ENCODE measurements at places on chromosomes 7 and 10.

DNA sequence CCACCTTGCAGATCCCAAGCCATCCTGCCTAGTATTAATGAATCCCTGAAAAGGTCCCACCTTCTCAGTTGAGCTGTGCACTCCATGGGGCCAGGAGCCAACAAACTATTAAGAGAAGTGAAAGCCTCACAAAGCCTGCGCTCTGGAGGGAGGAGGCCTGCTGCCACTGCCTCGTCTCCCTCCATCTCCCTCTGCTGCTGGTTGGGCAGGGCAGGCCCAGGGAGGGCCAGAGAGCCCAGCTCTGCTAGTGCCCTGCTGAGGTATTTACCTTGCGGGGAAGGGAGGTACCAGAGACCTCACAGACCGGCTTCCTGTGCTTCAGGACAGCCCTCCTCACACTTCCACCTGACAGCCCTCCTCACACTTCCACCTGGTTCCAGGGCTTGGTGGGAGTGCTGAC, 171.5 kb downstream of the SH3PXD2A start:
- DNase-seq: no peak

- DNase-seq: no peak
Measured at GRCh38 chr10:11505639-11506038, 105.8 kb downstream of the USP6NL start.

DNA sequence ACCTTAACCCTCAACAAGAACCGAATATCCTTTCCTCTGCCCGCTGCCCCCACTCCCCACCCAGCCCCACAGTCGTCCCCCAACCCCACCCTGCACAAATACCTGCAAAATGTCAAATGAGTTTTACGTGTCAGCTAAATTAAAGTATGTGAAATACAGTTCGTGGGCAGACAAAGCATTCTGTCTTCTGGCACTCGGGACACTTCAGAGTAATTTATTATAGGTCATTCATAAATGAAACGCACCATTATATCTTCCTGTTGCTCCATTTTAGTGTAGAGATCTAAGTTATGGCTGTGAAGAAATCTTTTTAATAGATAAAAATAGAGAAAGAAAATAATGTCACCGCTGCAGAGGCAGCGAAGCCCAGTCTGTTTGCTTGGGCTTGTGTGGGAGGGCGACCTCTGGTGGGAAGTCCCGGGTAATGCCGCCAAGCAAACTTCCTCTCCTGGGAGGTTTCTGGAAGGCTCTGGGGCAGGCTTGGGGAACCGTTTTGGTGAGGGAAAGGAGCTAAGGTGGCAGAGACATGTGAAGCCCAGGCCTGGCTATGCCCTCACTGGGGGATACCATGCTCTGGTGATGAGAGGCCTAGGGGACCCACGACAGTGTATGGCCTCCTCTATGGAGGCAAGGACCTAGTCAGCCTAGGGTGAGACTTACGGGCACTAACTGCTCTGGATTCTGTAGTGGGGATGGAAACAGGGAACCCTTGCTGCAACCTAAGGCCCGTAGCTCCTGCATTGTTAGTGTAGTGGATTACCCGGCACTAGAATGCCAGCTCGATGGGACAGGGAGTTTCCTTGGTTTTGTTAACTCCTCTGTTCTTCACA, 604.9 kb downstream of the LRMDA start:
- DNase-seq: peak; percentile 15

DNA sequence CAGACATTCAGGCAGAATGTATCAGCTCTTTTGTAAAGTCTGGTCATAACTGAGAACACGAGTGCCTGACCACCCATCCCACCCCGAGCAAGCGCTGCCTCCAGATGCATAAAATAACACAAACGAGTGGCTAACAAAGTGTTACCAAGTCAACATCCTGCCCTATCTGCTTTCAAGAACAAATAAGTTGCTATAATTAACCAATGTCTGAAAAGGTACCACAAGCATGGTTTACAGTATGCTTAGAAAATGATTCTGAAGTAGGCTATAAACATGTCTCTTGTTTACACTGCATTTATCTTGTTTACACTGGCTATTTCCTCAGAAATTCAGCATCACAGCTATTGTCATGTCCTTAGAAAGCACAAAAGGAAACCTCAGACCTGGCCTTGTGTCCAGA, 49.5 kb downstream of the PIK3AP1 start:
- DNase-seq: no peak

DNA sequence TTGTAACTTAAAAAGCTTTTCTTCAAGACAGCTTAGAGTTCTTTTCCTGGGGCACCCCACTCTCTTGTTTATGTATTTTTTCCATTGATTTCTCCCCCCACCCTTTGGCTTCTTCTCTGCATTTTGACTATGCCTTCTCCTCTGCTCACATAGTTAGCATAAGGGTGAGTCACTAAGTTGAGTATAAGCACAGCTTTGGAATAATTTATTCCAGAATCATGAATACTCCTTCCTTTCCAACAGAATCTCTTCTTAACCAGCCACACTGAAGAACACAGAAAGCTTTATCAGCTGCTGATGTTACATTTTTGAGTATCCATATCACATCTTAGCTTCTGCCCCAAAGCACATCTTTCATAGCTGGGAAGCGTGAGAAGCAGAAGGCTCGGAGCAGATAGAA, 449.5 kb upstream of the MKI67 start:
- no peak for DNase-seq

GRCh38 chr10:131635564-131636015, 265.2 kb upstream of the PPP2R2D start:
- DNase-seq: peak; percentile 39

GRCh38 chr7:44415047-44415446, 75.4 kb downstream of the NUDCD3 start:
- DNase-seq: no peak

GRCh38 chr7:116222501-116222900, 12.2 kb downstream of the TES start:
- no peak for DNase-seq

- no peak for DNase-seq
Measured at GRCh38 chr10:22932626-22933370, 4.9 kb downstream of the ARMC3 start.

DNA sequence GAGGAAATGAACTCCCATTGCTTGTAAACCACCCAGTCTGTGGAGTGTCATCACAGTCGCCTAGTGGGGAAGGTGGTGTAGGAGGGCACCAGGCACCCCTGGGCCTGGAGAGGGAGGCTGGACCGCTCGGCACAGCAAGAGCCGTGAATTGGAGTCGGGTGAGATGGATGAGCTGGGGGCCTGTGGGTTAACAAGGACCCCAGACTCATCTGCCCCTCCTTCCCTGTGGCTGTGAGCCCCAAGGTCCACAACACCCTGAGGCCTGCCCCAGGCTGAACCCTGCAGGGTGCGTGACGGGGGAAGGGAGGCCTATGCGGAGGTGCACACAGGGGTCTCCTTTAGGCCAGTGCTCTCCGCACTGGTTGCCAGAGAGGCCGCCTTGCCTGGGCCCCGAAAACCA, 581.4 kb upstream of the FOXK1 start:
- DNase-seq: no peak

- DNase-seq: no peak
Measured at GRCh38 chr10:132882069-132882951, 60.1 kb downstream of the CFAP46 start.

GRCh38 chr7:128380483-128381106, 19.1 kb upstream of the PRRT4 start:
- no peak for DNase-seq

- no peak for DNase-seq
Measured at GRCh38 chr7:16651396-16652239, 5.6 kb downstream of the BZW2 start.

GRCh38 chr10:75375838-75376237, 25.7 kb downstream of the ZNF503 start:
- no peak for DNase-seq

DNA sequence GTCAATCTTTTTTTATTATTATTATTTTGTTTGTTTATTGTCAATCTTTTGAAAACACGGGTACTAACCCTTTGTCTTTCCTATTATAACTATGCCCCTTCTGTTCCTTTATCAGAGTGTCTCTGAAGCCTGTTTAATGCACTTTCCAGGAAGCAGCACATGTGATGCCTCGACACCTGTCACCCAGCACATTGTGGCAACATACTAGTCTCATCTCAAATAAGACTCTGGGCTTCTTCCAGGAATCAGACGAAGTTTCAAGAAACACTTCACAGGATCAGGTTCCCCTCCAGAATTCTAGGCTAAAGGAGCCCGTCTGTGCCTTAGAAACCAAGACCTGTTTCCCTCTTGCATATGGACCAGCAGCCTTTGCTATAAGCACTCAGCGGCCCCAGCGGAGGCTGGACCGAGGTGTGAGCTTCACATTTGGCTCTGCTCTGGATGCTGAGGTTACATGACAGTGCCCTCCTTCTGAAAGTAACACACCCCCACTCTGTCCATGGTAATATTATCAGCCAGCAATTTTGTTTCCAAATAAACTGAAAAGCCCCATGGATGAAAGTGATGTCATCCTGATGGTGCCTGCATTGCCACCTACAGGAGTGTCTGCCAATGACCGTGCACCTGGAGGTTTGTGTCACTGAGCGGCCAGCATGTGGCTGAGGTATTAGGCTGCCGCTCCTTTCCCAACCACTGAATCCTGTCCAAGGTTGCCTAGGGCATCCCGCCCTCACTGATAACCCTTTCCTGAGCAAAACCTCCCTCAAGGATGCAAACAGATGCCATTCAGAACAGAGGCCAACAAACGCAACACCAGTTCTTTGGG, 38.1 kb downstream of the MKI67 start:
- no peak for DNase-seq

GRCh38 chr7:122743211-122743610, 40.5 kb upstream of the RNF148 start:
- DNase-seq: no peak

DNA sequence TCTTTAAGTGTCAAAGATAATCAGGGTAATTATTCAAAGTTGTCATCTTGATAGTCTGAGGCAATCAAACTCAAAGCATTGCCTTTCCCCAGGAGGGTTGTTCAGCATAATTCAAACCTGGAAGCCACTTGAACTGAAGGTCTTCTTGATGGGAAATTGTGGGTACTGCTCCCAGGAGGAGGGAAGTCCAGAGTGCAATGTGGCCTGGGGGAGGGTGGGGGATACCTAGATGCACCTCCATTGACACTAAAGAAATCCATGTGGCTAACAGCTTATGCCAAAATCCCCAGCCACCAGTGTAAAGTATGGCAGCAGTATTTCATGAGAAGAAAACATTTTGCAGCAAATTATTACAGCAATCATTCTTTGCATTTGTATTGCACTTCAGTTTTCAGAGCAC, 114.9 kb downstream of the STRA8 start:
- no peak for DNase-seq

- DNase-seq: no peak
Measured at GRCh38 chr10:18479502-18479901, 171.9 kb downstream of the NSUN6 start.

- DNase-seq: no peak
Measured at GRCh38 chr7:50564171-50564570, 1.0 kb downstream of the DDC start.

- DNase-seq: no peak
Measured at GRCh38 chr7:75953931-75954330, 39.0 kb downstream of the POR start.

GRCh38 chr7:54864663-54865062, 105.7 kb upstream of the SEC61G start:
- no peak for DNase-seq

DNA sequence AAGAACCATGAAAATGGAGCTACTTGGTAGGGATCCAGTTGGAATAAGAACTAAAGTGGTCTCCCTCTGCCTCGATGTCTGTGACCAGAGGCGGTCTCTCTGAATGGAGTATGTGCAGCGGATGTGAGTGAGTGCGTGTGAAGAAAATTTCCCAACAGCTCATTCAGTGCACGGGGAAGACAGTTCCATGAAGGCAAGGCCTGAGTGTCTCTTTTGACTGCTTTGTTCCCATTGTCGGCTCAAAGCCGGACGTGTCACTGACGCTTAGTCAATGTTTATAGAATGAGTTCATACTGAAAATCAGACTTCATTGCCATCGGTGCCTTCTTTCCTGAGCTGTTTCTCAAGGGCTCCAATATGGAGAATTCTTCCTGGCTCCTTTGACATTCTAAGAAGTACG, 55.3 kb upstream of the GRB10 start:
- no peak for DNase-seq

DNA sequence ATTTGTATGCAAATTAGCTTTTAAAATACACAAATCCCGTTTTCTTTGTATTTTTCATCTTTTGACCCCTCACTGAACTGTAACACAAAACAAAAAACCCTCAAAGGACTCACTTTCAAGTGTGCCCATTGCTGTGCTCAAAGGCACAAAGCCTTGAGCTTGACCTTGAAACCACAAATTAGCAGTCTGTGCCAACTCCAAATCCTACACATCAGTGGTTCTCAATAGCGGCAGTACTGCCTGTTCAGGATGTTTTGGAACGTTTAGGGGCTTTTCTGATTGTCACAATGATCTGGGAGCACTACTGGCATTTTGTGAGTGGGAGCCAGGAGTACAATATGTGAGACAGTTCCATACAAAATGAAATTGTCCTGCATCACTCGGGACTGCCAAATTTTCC, 55.5 kb downstream of the KDM7A start:
- DNase-seq: no peak

- DNase-seq: peak; percentile 6
Measured at GRCh38 chr10:25725917-25726716, 207.9 kb upstream of the MYO3A start.

DNA sequence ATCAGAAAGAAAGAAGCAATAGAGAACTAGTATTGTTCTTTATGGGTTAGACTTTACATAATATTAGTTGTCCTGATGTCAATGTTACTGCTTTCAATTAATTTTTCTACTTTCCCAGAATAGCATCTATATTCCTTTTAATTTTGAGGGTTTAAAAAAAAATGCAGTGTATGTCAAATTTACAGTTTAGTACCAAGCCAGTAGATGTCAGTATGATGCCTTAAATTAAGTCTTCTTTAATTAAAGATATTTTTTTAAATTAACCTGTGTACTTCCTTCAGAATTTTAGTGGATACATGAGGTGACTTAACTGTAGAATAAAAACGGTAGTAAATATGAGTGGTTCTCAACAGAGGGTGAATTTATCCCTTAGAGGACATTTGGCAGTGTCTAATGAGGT, 35.2 kb upstream of the STOX1 start:
- no peak for DNase-seq

DNA sequence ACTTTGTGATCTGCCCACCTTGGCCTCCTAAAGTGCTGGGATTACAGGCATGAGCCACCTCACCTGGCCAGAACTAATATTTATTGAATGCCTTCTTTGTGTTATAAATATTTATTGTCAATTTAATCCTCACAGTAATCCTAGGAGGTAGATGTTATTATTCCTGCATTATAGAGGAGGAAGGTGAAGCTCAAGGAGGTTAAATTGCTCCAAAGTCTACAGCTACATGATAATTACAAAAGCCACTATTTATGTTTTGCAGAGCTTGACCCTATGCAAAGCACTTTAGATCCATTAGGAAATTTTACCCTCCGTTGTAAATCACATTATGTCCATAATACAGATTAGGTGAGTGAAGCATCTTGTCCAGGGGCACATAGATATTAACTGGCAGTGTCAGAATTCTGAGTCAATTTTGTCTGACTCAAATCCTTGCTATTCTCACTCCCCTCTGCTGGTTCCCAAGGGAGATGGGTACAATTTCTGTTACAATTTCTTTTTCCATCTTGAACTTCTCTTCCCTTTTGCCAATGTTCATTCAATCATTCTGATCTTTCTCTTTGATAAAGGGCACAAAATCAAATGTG, 25.7 kb upstream of the CDK14 start:
- no peak for DNase-seq

Measured in SW 1271 (cell line).